ENCODE measurements at places on chromosomes 2 and 18.

GRCh38 chr2:9328931-9329330 is 94.4 kb downstream of the ITGB1BP1 start:
- DNase-seq, result no peak

DNA sequence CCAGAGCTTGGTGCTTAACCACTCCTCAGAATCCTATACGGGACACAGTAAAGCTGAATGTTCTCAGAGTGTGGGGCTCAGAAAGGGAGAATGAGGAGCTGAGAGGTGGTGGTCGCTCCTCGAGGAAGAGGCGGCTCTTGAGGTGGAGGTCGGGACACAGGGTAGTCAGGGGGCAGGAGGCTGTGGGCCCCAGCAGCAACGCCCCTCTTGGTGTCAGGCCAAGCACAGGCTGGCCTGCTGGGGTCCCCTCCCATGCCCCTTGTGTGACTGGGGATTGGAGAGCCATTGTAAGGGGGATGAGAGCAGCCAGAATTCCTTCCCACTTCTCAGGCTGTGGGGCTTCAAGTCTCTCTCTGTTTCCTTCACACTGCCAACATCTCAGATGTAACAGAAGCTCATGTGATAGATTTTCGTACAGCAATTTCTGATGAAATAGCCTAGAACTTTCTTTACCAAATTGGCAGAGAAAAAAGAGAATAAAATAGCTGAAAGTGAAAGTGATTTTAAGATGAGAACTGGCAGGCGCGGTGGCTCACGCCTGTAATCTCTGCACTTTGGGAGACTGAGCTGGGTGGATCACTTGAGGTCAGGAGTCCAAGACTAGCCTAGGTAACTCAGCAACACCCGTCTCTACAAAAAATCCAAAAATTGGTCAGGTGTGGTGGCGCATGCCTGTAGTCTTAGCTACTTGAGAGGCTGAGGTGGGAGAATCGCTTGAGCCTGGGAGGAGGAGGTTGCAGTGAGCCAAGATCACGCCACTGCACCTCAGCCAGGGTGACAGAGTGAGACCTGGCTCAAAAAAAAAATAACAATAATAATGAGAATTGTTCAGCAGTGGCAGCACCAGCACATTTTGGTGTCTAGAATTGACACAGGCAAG is 61.1 kb upstream of the RPL31 start:
- no peak for DNase-seq

DNA sequence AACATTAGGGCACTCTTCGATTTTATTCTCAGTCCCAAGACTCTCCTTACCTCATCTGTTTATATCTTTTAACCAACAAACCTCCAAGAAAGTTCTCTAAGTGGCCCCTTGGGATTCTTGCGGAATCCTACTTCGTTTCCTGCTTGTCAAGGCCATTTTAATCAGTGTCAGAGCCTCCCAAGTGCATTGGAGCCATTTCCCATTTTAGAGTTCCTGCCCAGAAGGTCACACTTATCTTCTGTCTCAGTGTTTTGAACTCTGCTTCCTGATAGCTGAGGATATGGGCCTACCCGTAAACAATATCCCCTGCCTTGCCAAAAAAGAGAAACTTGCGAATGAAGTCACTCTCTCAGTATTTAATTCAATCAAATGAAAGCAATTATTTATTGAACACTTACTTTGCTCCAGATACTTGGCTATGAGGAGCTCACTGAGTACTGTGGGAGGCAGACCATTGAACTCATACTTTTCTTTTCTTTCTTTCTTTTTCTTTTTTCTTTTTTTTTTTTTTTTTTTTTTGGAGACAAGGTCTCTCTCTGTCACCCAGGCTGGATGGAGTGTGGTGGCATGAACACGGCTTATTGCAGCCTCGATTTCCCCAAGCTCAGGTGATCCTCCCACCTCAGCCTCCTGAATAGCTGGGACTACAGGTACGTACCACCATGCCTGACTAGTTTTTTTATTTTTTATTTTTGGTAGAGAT is 5.7 kb upstream of the NOSTRIN start:
- no peak for DNase-seq

DNA sequence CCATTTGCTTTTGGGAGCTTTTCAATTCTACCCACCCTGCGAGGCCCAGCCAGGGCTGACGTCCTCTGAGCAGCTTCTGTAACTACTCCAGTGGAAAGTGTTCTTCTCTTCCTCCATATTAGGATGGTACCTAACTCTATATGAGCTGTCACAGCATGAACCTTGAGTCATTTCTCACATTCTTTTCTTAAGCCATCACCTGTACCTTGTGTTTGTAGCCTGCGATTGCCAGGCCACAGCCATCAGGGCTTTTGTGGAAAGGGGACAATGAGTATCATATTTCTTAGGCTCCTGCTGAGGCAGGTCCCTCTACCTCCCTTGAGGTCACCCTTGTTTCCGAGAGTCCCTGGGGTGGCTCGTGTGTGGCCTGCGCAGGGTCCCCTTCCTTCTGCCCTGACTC is 144.5 kb upstream of the DLX2 start:
- DNase-seq, result no peak

- DNase-seq, result no peak
Observed at GRCh38 chr2:196144513-196145126, 26.8 kb downstream of the STK17B start.

DNA sequence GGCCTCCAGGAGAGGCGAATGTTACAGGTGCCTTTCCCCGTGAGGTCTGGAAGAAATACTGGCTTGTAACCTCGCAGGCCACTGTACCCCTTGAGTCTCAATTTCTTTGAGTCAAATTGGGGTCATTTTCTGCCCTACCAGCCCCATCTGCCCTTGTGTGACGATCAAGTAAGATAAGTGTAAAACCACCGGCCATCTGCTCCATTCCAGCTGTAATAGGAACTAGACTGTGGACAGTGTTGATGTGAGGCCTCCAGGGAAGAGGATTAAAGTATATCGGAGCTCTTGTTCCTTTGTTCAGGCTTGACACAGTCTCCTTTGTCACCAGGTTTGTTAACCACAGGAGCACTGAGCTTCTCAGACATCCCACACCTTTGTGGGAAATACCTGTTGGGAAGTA is 65.6 kb downstream of the MRPS9 start:
- DNase-seq, result no peak

- DNase-seq, result no peak
Observed at GRCh38 chr2:109342256-109342850, 213.3 kb downstream of the SH3RF3 start.

GRCh38 chr18:48222118-48222517 is 187.1 kb downstream of the ZBTB7C start:
- DNase-seq, result no peak

- no peak for DNase-seq
Observed at GRCh38 chr2:5290900-5291546, 401.2 kb upstream of the SOX11 start.

- peak; percentile 37 for DNase-seq
Observed at GRCh38 chr2:215784371-215784783, 229.0 kb downstream of the MREG start.

Measured in hepatic stellate cell (primary cell).